ENCODE measurements at places on chromosomes 6 and 20.

GRCh38 chr6:38141085-38141484 lies 321.6 kb downstream of the ZFAND3 start:
- no peak for DNase-seq

DNA sequence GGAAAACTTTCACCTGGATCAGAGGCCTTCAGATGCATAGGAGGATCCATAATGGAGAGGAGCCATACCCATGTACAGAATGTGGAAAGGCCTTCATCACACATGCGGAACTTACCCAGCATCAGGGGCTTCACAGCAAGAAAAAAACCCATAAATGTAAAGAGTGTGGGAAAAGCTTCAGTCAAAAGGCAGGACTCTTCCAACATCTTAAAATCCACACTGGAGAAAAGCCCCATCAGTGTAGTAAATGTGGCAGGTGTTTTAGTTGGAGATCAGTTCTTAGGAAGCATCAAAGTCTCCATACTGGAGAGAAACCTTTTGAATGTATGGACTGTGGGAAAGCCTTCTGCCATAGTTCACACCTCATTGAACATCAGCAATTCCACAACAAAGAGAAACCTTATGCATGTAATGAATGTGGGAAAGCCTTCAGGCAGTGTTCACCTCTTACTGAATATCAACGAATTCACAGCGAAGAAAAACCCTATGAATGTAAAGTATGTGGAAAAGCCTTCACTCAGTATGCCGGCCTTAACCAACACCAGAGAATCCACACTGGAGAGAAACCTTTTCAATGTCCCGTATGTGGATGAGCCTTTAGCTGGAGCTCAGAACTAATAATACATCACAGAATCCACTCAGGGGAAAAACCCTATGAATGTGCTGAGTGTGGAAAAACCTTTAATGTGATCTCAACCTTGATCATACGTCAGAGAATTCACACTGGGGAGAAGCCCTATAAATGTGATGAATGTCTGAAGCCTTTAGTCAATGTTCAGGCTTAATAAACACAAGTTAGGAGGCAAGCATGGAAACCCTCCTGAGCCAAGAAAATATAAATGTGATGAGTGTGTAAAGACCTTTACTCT lies 36.7 kb upstream of the ZSCAN9 start:
- DNase-seq = no peak

DNA sequence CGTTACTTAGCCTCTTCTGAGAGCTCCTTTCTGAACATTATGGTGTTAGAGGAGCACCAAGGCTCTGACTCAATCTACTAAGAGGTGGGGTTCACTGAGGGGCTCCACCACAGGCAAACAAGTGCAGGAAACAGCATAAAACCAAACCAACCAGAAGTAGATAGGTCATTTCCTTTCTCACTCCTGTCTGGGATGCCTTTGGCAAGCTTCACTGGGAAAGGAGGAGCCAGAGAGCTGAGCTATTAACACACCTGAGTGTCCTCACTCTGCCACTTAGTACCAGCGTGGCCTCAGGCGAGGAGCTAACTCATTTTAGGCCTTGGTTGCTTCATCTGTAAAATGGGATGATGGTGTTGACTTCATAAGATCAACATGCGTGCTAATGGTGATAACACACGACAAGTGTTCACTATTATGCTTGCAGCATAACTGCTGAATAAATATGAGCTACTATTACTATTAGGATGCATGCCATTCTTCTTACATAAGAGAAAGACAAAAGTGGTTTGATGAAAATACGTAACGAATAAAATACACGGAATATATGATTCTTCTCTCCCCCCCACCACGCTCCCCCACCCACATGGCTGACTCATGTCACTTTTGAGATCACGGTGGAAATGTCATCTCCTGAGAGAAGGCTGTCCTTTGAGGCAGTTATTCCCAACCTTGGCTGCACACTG lies 185.4 kb downstream of the BCAS1 start:
- peak; percentile 24 for DNase-seq

- no peak for DNase-seq
Measured at GRCh38 chr6:70270287-70271005, 32.4 kb downstream of the COL9A1 start.

DNA sequence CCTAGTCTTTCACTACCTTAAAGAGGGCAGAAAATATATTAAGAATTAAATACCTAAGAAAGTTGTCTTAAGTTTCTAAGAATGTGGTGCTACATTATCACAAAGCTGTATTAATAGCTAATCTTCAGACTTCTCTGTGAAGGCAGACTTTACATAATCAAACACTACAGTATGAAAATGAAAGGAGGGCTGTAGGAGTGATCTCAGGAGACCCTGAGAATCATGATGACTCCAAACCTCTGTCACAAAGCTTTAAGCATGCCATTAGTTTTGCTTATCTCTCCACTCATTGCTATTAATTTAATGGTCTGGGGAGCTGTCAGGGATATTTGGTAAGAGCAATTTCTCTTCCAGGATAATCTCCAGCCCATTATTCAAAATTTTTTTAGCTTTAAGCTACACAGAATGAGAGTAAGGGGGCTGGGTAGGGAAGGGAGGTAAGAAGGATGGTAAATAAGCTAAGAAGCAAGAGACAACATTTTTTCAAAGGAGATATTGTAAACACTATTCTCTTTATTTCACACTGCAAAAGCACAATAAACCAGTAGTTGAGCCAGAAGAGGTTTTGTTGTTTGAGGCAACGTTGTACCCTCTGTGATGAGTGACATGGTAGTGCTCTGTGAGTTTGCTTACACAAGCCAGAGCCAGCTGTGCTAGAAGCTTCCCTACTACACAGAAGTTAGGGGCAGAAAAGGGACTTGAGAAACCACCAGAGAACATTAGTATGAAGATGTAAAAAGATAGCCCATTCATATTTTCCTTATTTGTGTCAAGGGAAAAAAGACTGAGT lies 258.8 kb downstream of the GMDS start:
- DNase-seq = no peak

DNA sequence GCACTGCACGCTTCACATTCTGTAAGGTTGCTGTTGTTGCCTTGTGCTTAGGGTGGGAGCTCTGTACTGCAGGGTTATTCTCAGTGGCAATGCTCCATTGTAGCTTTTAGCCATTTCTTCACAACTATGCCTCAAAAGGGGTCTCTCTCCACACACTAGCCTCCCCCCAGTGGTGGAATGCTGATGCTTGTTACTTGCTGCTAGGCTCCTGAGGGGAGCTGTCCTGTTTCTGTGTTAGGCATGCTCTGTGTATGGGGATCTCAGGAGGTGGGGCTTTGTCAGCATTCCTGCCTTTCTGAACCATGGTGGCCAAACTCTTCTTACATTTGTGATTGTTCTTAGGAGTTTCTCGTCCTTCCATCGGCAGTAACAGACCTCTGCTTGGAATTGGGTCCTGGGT lies 18.8 kb downstream of the TMEM170B start:
- no peak for DNase-seq

DNA sequence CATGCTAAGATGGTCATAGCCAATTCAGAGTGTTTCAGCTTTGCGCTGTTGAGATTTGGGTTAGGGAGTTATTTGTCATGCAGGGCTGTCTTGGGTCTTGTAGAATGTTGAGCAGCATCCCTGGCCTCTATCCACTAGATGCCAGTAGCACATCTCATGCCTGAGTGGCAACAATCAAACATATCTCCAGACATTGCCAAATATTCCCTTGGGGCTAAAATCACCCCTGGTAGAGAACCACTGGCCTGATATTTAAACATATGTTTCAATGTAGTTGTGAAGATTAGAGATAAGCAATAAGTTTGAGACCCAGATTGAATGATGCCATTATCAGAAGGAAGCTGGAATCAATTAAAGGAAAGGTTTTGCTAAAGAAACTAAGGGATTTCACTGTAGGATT lies 463.3 kb downstream of the DOK5 start:
- DNase-seq = no peak

- no peak for DNase-seq
Measured at GRCh38 chr6:145235207-145235606, 500.1 kb downstream of the EPM2A start.

DNA sequence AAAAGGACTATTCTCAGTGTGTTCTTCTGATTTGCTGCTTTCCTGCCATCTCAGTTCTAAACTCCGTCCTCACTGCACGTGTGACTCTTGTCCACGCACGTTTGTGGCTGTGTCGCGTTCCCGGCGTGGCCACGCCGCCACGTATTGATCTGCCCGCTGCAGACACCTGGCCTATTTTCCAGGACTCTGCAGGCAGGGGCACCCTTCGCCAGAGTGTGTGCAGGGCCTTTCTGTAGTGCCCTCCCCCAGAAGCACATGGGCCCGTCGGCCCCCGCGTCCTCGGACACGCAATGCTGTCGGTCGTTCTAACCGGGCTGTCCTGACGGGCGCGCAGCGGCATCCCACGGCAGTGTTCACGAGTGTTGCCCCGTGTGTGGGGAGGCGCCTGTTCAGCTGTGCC lies 87.6 kb downstream of the YTHDF1 start:
- no peak for DNase-seq

DNA sequence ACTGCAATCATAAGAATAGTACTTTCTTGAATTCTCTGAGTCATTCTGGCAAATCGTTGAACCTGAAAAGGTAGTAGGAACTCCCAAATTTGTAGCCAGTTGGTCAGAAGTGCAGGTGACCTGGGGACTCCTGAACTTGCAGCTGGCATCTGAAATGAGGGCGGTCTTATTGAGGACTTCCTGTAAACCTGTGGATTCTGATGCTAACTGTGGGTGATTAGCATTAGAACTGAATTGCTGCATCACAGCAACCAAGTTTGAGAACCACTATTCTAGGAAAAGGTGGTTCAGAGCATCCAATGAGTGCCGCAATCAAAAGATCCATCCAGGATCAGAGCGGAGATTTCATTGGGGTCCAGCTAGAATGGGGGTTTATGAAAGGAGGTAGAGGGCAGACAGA lies 50.2 kb upstream of the UTRN start:
- no peak for DNase-seq

GRCh38 chr20:48196001-48196400 lies 410.7 kb upstream of the SULF2 start:
- DNase-seq = no peak

DNA sequence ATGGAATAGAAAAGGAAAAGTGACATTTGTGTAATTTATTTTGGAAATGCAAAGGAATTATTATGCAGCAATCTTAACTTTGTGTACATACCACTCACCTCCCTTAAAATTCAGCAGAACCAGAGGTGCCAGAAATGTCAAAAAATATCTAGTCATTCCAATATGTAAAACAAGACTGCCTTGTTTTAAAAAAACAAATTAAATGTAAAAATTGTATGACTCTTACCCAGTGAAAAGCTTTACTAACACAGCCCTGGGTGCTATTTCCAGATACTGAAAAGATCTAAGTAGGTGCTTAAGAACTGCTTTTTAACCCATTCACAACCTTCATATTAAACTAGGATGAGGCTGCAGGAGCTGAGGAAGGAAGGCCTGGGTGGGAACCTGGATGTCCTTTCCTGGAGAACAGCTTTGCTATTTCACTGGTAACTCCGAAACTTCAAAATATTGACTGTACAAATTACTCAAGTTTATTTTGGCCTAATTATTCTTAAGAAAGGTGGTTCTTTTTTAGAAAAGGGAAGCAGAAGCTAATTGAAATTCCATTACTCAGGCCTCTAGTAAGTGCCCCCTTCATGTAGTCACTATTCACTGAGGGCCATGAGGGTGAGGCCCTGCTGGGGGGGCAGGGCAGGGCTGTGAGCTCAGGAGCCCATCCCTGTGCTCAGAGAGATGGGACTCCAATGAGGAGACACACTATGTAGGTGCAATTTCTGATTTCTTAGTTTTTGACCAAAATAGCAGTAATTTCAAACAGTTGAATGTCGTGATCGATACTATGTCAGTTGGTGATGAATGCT lies 139.6 kb downstream of the MAP3K4 start:
- DNase-seq = no peak

GRCh38 chr6:50785921-50786320 lies 32.8 kb upstream of the TFAP2B start:
- DNase-seq = no peak

- no peak for DNase-seq
Measured at GRCh38 chr20:64006490-64006889, 25.6 kb downstream of the PRPF6 start.

DNA sequence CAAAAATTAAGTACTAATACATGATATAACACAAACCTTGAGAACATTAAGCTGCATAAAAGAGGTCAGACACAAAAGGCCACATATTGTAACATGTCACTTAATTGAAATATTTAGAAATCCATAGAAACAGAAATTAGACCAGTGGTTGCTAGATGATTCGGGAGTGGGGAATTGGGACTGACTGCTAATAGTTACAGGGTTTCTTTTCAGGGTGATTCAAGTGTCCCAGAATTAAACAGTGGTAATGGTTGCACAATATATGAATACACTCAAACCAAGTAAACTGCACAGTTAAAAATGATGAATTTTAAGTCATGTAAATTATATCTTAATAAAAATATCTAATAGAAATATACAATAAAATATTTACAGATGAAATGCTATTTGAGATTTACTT lies 174.5 kb downstream of the WDR27 start:
- no peak for DNase-seq

DNA sequence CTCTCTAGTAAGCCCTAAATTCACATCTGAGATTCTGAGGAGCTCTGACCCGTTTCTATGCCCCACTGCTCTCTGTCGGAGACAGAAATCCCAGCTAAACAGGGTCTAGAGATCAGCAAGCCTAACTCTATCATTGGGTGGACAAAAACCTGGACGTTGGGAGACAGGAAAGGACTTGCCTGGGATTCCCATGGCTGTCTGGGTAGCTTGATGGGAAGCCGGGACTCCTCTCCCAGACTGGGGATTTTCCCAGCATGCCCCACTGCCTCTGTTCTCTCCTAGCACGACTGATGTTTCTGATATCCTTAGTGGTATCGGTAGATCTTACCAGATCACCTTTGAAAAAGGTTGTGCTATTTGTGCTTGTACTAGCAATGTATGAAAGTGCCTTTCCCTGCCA lies 22.9 kb downstream of the DUSP22 start:
- no peak for DNase-seq

GRCh38 chr20:59008715-59009336 lies 1.8 kb upstream of the CTSZ start:
- DNase-seq = no peak

DNA sequence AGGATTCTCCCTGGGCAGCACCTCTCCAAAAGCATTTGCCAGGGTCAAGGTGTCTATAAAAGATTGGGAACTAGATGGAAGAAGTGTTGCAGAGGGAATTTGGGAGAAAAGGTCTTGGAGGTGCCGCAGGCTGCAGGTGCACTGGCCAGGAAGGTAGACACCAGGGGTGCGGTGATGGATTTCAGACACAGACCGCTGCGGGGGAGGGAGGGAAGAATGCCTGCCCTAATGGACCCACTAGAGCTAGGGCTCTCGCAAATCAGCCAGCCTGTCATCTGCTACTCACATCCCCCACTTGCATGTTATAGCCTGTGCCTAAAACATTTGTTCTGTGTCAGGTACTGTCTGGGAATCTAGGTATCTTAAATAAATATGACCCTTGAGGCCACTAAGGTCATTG lies 193.6 kb upstream of the SLC24A3 start:
- no peak for DNase-seq

DNA sequence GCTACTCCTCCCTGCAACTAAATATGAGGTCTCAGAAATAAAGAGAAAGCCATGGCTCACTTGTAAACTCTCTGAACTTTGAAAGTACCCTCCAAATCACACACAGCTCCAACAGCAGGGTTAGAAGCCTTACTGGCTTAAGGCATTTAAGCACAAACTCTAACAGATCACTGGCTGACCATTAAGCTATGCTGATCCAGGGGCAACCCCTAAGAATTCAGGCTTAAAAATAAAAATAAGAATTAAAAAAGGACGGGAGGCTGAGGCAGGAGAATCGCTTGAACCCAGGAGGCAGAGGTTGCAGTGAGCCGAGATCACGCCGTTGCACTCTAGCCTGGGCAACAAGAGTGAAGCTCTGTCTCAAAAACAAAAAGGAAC lies 21.8 kb downstream of the HLA-E start:
- no peak for DNase-seq

- no peak for DNase-seq
Measured at GRCh38 chr20:48295966-48296421, 510.7 kb upstream of the SULF2 start.
